ENCODE measurements at places on chromosomes 12 and 14.

DNA sequence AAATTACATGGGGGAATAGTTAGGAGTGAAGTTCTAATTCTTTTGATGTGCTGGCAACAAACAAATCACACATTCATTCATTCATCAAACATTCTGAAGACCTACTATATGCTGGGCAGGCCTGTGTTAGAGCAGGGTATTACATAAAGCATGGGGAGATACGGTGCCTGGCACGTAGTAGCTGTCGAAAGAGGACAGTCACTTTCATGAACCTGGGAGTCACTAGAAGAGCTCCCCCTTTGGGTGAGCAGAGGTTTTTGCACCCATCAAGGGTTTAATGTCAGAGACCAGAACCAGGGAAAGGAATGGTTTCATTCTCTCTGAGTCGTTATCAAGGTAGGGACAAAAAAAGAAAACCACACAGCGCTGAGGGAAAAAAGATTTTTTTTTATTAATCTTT, 10.0 kb downstream of the LHX5 start:
- peak; percentile 67 for DNase-seq

- DNase-seq: no peak
Observed at GRCh38 chr14:99724939-99725773, 41.1 kb downstream of the CYP46A1 start.

DNA sequence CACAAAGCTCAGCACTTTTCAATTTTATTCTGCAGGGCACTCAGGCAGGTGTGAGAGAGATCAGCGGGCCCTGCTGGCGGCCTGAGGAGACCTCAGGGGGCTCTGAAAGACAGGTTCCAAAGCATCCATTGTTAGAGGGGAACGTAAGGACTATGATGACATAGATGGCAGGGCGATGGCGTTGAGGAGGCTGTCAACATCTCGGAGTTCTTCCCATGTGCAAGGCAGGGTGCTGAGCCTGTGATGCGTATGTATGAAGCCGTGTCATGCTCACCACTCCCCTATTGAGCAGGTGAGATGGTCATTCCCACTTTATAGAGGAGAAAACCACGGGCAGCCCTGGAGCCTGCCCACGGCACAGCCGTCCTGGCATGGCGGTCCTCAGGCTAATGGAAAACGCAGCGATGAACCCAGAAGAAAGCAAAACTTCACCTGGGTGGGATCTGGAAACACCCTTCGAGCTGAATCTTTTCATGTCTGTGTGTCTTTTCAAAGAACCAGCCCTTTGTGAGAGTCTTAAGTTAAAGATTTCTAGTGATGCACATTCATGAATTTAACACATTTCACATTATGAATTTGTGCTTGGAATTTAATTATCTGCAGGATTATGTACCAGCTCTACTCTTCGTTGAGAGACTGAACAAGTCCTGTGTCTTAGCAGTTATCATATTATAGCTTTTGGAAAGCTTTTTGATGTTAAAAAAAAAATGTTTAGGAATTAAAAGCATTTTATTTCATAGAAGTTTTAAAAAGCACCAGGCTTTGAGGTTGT, 64.7 kb downstream of the RIMBP2 start:
- DNase-seq: no peak

DNA sequence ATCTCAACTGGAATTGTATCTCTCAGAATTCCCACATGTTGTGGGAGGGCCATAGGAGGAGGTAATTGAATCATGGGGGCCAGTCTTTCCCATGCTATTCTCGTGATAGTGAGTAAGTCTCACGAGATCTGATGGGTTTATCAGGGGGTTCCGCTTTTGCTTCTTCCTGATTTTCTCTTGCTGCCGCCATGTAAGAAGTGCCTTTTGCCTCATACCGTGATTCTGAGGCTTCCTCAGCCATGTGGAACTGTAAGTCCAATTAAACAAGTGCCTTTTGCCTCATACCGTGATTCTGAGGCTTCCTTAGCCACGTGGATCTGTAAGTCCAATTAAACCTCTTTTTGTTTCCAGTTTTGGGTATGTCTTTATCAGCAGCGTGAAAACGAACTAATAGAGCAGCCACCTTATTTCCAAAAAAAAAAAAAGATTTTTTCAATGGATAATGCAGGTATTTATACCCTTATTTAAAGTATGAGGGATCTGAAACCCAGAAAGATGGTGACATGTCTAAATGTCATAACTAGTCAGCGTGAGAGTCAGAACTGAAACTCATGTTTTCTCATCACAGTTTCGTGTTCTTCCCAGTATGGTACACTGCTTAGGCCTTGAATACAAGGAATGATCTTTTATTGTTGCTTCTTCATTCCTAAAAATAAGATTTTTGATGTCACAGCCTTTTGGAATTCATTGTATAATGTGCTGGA, 89.6 kb downstream of the ERC1 start:
- DNase-seq: no peak

- DNase-seq: no peak
Observed at GRCh38 chr12:30437044-30437443, 258.6 kb downstream of the IPO8 start.

GRCh38 chr12:74242088-74242487, 295.5 kb upstream of the ATXN7L3B start:
- no peak for DNase-seq

DNA sequence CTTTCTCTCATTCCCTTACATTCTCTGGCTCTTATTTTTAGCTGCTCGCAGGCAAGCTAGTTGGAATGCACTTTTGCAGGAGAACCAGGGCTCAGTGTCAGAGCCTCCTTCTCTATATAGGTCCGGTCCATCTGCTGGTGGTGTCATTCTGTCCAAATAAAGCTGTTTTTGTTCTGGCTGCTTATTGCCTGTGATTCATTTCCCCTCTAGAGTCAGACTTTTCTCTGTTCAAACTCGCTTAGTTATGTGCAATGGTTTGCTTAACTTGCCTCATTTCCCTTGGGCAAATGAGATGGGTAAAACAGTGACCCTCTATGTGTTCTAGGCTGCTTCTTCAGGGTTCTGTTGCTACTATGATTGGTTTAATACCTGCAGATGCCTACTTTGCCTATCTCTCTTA, 2.9 kb downstream of the SMARCD1 start:
- DNase-seq: no peak

DNA sequence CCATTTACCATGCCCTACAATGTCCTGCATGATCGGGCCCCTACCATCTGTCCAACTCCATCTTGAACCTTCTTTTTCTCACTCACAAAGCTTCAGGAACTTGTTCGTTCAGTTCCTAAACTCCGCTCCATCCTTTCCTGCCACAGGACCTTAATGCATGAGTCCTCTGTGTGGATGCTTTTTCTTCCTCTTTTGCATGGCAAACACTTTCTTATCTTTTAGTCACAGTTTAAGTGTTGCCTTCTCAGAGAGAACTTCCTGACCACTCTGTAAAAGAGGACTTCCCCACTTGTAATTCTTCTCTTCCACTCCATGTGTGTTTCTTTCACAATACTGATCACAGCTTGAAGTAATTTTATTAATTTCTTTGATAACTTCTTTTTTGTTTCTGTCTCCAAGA, 54.4 kb upstream of the ETV6 start:
- DNase-seq: no peak

DNA sequence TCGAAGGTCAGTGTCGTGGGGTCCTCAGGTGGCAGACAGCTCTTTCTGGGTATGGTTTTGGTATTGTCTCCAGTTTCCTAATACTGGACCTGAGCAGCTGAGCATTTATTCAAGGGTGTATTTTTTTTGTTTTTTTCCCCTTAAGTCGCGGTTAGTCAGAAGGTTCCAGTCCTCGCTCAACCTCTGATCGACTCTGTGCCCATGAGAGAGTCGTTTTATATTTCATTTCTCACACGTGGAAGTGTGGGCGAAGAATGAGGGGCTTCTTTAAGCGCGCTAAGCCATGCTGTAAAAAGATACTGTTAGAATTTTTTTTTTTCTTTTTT, 499 bp downstream of the MIPOL1 start:
- no peak for DNase-seq

- peak; percentile 57 for DNase-seq
Observed at GRCh38 chr12:66813137-66813892, 134.4 kb upstream of the GRIP1 start.

- no peak for DNase-seq
Observed at GRCh38 chr14:102450206-102451063, 59.1 kb downstream of the ANKRD9 start.

DNA sequence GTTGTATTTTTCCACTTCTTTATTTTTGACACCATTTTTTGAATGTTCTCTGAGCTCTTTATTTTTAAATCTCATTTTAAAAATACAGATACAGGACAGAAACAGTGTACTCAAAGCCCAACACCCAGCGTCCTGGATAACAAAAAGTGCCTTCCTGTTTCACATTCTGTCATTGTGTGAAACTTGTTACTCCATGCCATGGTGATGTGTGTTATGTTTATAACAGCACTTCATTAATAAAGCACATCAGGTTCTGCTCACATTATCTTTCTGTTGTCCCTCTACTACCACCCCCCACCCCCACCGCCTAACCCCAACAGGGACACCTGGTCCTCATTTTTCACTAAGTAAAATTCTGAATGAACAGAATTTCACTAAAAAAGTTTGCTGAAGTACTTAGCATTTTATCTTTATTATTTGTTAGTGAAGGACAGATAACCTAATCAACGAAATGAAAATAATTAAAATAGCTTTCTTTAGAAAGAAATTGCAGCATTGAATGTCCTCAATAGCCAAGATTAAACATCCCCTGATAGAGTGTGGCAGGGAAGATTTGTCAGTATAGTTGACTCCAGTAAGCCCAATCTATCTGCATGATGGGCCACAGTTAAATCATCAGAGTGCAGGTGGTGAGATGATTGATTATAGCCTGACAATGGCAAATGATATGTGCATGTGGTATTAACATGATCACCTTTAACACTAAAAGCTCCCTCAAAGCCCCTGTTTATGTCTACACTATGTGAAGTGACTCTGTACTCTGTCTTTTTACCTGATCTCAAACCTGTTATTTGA, 153.9 kb downstream of the ACSS3 start:
- DNase-seq: no peak

GRCh38 chr12:123995023-123995748, 22.2 kb downstream of the ZNF664 start:
- DNase-seq: peak; percentile 16

DNA sequence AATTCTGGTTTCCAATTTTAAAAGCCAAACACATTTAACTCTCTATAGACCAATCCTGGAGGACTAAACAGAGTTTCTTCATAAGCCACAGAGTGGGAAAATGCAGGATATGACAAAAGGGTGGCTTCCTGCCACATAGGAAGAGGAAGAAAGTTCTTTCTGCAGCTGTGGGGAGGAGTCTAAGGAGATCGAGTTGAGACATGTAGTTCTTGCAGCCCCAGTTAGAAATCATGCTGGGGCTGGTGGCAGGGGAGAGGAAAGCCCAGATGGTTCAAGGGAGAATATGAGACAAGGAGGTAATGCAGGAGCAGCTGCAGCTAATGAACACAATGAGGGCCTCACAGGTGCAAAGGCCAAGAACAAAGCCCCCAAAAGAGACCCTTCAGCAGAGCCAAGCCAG, 85.0 kb upstream of the ARID2 start:
- peak; percentile 13 for DNase-seq

DNA sequence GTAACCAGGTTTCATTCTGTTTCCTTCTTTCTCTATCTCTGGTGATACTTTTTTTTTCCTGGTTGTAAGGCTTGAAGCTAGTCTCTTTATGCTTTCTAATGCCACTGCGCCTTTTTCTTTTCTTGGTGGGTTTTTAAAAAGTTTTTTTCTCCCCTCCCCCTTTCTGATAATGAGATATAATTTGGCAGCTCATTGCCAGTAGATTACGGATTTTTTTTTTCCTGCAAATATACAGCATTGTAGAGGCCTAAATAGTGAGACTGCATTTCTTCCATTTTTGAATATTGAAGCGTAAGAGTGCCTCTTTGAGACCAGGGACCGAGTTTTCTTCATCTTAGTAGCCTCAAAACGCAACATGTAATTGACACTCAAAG, 1.1 kb downstream of the PAPOLA start:
- DNase-seq: no peak

DNA sequence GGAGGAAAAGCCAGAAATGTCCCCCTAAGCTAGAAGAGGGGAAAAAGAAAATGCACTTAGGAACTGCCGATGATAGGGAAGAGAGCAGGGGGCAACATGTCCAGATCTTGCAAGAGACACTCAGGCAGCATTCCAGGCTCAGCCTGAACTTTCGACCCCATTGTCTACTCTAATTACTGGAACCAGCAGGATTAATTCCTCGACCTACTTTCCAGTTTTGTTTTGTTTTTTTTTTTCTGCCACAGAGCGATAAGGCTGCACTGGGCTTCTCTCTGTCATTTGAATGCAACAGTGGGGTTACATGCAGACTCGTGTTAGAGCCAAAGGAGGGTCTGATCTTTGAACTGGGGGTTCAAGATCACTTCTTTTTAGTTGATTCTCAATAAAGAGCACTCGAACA, 68.7 kb upstream of the MED13L start:
- no peak for DNase-seq

- DNase-seq: peak; percentile 57
Observed at GRCh38 chr12:111304642-111305071, 64.2 kb downstream of the PHETA1 start.

DNA sequence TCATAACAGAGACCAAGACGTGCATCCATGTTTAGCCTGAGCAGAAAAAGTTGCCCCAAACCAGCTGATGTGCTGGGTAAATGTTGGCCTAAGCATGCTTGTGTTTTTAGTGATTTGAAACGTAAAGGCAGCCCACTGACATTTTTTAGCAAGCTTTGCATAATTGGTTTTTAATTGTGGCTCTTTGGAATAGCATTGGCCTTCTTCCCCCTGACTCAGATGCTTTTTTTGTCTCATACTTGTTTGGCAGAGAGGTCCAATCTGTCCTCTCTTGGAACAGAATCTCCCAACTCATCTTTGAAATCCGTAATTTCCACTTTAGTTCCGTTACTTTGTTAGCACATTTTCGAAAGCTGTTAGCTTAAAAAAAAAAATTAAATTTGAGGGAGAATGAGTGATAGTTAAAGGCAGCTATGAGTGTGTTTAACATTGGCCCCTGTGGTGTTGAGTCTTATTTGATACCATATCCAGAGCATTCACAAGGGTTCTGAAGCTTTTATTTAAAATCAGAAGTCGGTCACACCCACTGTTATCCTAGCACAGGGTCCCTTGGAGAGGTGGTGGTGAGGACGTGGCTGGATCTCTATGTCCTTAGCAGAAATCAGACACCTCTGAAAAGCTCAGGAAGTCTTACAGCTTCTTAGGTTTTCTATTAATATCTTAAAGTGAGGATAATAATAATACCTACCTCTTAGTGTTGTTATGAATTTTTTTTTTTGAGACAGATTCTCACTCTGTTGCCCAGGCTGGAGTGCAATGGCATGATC, 15.6 kb downstream of the JDP2 start:
- DNase-seq: no peak

DNA sequence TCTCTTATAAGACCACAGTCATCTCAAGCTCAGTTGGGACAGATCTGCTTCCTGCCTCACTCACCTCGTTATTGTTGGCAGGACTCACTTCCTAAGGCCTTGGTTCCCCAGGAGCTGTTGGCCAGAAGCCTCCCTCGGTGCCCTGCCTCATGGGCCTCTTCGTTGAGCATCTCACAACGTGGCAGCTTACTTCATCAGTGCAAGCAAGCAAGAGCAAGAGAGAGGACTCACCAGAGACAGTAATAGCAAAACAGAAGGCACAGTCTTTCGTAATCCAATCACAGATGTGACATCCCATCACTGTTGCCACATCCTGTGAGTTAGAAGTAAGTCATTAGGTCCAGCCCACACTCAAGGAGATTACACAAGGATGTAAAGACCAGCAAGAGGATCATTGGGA, 5.1 kb upstream of the NUMB start:
- no peak for DNase-seq

- no peak for DNase-seq
Observed at GRCh38 chr12:62712681-62713573, 222.0 kb downstream of the PPM1H start.

Data from OCI-LY7 (cell line).